ENCODE measurements at places on chromosomes 1 and 21.

- DNase-seq, result no peak
Observed at GRCh38 chr1:16083486-16083885, 10.0 kb upstream of the FAM131C start.

DNA sequence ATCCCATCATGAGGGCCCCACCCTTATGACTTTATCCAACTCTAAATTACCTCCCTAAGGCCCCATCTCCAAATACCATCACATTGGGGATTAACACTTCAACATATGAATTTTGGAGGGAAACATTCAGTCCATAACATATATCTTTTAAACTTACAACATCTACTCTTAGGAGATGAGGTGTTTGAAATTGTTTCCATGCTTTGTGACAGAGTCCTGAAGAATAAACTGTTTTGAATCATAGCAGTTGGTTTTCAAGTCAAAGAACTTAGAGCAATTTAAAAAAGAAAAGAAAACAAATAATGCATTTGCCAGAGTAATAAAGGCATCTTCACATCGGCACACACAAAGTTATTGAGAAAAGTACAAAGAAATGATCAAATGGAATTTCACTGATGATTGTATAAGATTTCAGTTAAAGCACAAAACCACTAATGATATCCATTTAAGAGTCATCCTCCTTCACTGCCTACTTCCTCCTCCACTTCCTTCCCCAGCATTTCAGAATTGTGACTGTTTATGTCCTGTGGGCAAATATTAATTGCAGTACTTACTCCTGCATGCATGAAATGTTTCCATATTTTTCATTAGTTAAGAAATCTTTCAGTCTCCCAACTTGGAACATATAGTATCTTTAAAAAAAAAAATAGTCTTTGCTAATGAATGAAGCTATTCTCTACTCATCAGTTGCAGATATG is 202.0 kb downstream of the LRRC40 start:
- peak; percentile 52 for DNase-seq

GRCh38 chr1:200908191-200908868 is 13.6 kb downstream of the INAVA start:
- no peak for DNase-seq

- no peak for DNase-seq
Observed at GRCh38 chr1:168116327-168116799, 20.4 kb downstream of the GPR161 start.

GRCh38 chr1:21707891-21708290 is 38.7 kb upstream of the RAP1GAP start:
- DNase-seq, result no peak

GRCh38 chr1:24387636-24388175 is 25.9 kb downstream of the STPG1 start:
- DNase-seq, result no peak

DNA sequence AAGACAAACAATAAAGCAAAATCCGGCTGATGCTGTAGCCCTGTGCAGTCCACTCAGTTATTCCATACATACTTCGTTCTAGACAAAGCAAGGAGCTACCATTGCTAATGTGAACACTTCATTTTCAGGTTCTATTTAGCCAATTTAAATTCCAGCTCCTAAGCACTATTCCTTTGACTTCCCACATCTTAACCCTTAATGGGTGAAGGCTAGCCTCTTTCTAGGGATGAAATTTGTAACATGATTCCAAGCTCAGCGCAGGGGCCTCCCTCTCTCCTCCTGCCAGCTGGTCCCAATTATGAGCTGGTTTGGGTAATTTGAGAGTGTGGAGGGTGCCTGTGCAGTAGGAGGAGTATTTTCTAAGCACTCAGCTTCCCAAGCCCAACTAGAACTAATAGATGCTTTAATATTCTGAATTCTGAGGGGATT is 53.9 kb upstream of the PTGFRN start:
- DNase-seq, result no peak

DNA sequence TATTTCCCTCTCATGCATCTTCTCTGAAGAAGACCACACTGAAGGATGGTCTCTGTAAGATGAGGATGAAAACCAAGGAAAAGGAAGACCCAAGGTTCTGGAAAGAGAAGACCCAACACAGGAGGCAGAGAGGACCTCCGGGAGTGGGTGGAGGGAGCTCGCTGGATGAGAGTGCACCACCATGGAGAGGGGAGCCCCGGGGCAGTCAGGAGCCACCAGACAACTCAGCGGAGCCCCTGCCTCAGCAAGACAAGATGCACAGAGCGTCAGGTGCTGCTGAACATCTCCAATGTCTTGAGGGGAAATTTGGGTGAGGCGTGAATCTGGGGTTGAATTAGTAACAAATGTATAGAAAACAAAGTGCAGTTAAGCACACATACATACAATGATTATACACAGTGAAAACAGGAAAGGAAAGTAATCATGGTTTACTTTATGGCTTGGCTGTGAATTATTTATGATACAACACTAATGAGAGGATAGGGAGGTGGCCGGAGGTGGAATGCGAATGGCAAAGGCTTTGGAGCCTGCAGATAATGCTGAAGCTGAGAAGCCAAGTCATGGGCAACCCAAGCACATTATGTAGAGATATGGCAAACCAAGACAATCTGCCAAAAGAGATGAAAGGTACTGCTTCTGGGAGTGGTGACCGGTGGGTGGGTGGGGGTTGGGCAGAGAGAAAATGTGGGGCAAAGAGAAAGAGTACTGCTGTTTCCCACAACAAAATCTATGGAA is 80.4 kb upstream of the EDN2 start:
- no peak for DNase-seq

DNA sequence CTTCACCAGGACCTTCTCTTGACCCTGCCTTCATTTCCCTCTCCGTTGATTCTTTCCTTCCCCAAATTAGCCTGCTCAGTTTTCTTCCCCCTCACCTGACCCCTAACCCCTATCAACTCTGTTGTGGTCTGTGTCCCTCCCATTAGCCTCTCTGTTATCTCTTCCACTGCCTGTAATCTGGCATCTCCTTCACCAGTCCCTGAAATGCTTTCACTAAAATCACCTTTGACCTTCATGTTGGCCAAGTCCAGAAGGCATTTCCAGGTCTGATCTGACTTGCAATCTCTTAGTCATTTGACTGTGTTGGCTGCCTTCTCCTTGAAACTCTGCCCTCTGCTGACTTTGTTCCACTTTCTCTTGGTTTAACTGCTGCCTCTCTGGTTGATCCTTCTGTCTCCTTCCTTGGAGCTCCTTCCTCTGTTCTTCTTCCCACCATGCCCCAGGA is 28.2 kb downstream of the ATP8B2 start:
- DNase-seq, result peak; percentile 70

GRCh38 chr1:33348676-33349080 is 27.8 kb upstream of the A3GALT2 start:
- DNase-seq, result no peak

GRCh38 chr1:21783679-21784603 is 992 bp upstream of the USP48 start:
- peak; percentile 93 for DNase-seq

DNA sequence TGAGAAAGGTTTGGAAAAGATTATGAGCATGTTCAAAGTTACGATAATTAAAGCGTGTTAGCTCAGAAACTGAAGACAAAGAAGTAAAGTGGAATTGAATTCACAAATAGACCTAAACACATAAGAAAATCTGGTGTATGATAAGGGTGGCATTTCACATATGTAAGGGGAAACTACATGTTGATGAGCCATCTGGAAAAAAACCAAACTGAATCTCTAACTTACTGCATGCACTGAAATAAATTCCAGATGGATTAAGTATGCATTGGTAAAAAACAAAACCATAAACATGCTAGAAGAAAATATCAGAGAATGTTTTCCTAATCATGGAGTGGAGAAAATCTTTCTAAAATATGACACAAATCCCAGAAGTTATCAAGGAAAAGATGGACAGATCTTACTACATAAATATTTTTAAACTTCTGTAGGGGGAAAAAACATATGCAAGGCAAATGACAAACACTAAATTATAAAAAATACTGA is 34.0 kb upstream of the CTPS1 start:
- no peak for DNase-seq

DNA sequence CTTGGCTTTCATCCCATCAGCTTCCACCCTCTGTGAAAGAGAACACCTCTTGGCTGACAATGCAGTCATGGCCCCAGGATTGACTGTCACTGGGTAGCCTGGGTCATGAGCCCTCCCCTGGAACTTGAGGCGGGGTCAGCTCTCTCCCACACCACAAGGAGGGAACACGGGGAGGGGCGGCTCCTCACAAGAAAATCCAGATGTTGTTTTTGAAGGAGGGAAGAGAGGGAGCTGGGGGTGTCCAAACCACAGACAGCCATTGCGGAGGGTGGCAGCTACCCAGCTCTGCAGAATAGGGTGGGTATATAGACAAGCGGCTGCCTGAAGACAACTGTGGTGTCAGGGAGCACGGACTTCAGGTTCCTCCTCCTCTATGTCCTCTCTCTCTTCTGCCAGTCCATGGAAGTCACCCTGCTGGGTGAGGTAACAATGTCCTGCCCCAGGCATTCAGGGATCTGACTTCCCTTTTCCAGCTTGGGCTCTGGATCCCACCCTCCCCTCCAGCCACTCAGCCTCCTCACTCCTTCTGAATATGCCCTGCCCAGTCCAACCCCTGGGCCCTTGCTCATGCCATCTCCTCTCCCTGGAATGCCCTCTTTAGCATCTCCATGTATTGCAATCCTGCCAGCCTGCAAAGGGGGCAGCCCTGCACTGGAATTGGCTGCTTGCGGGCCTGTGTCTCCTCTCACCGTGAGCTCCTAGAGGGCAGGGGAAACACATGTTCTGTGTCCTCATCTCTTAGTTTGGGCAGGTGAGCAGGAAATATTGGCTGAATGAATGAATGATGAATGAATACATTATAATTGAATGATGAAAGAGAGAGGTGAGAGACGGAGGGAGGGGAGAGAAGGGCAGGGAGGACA is 60.9 kb upstream of the RUNX3 start:
- DNase-seq, result no peak

DNA sequence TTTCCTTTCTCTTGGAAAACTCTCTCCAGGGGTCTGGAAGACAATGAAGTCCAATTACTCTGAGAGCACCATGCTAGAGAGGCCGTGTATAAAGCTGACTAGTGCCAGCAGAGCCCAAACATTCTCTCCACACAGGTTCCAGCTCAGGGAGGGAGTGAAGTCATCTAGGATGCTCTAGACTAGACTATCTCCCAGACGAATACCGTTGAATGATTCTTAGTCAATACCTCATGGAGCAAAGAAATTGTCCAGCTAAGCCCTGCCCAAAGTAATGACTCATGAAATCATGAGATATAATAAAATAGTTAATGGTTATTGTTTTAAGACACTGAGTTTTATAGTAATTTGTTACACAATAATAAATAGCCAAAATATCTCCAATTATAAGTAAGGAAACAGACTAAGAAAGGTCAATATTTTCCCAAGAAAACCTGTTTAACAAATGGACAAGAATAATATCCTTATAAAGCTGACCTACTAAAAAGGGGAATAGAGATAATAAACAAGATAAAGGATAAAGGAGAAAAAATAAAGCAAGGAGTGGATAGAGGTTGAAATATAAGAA is 163.9 kb upstream of the LRRC7 start:
- no peak for DNase-seq

- peak; percentile 20 for DNase-seq
Observed at GRCh38 chr1:70528590-70529333, 117.7 kb downstream of the CTH start.

- DNase-seq, result no peak
Observed at GRCh38 chr1:115609021-115609420, 32.7 kb upstream of the VANGL1 start.

DNA sequence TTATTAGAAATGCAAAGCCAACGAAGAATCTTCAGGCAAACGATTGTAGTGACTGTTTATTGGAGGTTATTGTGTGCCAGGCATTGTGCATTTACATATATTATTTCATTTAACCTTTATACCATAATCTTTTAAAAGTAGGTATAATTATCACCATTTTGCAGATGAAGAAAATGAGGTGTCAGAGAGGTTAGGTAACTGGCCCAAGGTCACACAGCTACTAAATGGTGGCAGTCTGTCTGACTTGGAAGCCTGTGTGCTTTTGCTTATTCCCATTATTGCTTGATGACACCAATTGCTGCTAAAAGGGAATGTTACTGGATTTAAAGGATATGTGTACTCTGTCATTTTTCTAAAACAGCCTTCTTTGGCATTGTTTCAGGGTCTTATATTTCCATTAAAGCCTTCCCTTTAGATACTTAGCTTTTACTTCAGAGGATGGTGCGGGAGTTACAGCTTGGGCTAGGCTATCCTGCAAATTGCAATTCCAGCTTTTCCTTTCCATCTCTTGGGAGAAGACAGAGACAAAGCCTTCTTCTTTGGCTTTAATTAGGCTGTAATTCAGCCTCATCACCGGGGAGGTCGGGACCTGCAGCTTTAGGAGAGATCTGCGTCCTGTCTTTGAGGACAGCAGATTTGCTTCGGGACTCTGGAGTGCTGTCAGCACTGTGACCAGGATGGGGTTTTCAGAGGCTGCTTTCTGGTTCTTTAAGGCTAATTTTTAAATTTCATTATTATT is 37.4 kb upstream of the ERRFI1 start:
- no peak for DNase-seq

DNA sequence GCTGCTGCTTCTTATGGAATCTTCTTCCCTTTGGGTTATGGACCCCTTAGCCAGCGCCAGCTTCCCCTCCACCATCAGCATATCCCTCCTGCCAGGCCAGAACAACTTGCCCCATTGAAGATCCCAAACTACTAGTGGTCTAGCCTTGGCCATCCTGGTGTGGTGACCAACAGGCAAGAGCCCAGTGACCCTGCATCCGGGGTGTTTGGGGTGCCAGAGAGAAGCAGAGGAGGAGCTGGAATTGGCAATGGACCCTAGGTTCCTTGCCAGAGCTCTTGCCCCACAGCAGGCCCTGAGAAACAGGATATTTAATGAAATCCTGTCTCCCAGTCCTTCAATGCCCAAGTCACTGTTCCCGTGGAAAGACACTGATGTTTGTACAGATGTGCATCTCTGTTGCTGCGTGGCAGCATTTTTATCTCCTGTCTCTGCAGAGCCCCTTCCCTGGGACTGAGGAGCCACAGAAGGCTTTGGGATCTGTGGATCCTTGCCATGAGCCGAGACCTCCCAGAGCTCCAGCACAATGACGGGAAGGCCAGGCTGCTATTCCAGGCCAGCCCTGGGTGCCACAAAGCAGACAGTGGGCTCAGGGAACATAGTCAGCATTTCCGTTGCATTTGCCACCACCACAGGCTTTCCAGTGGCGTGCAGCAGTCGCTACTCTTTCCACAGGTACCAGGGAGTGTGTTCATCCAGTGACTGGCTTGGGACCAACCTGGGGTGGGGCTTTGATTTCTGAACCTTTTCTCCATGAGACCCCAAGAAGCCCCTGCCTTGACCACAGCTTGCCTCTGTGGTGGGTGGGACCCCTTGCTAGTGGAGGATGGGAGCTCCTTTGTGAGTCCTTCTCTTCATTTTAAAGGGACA is 21.6 kb downstream of the NAV1 start:
- DNase-seq, result no peak

DNA sequence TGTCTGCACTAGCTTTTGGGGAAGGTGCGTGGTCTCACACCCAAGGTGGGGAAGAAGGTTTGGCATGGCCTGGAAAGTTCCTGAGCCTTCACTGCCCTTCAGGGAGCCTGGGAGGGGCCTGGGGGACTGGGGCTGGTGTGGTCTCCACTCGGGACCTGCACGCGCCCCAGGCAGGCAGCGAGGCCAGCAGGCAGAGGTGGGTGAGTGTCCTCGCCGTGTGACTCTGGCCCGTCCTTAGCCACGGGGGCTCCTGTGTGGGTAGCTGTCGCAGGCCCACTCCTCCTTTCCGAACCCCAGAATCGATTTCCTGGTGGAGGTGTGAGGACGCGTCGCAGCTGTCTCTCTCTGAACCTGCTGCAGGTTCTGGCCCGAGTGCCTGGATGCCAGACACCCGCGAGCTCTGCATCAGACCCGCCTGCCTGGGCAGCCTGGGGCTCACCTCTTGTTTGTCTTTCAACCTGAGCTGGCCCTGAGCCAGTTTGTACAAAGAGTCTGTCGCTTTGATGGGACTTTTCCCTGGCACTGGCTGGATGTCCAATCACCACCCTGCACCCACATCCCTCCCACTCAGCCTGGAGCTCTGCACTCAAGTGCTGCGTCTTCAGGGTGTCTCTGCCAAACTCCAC is 36.0 kb upstream of the SLC19A1 start:
- DNase-seq, result no peak

All from MV-4-11 (cell line).